ENCODE measurements at places on chromosomes 4 and X. TPM values are rescaled to one million over a fixed set of nuclear protein-coding genes. Genes with fewer than 3 reads are reported as not detected.

VSIG1 gene
- total RNA-seq: 0.21 TPM

OPRPN gene
- total RNA-seq: not detected

JAKMIP1 gene
- not detected for total RNA-seq

VEGFC gene
- 10.5 TPM for total RNA-seq

FHIP1A gene
- total RNA-seq: 0.84 TPM

SSX2B gene
- total RNA-seq: not detected

WDFY3 gene
- total RNA-seq: 9.0 TPM

FHL1 gene
- total RNA-seq: 25.5 TPM

IL9R gene
- total RNA-seq: 0.19 TPM

PABPC1L2A gene
- not detected for total RNA-seq

ZNF275 gene
- total RNA-seq: 5.3 TPM

BTK gene
- 0.20 TPM for total RNA-seq

AFP gene
- total RNA-seq: 0.91 TPM

PPP1R2C gene
- total RNA-seq: not detected

BTC gene
- 1.3 TPM for total RNA-seq

ESX1 gene
- total RNA-seq: 0.10 TPM

CNOT6L gene
- 8.4 TPM for total RNA-seq

SUPT20HL2 gene
- total RNA-seq: not detected

MTTP gene
- not detected for total RNA-seq

XAGE1B gene
- 189 TPM for total RNA-seq

MID2 gene
- total RNA-seq: 6.4 TPM

CFP gene
- total RNA-seq: 1.2 TPM

CLDN22 gene
- total RNA-seq: not detected

SPANXA2 gene
- not detected for total RNA-seq

FUNDC2 gene
- 123 TPM for total RNA-seq

RBMX2 gene
- total RNA-seq: 30.8 TPM

TSPAN7 gene
- 2.8 TPM for total RNA-seq

SLC49A3 gene
- total RNA-seq: 0.16 TPM

ARHGEF6 gene
- total RNA-seq: 0.09 TPM

PDCL2 gene
- total RNA-seq: not detected

CT45A5 gene
- total RNA-seq: not detected

ZAR1 gene
- total RNA-seq: 0.12 TPM

MAGIX gene
- 2.3 TPM for total RNA-seq

GRID2 gene
- total RNA-seq: not detected

HHIP gene
- 0.60 TPM for total RNA-seq

OTC gene
- total RNA-seq: not detected

GUCY1A1 gene
- total RNA-seq: not detected

PDE5A gene
- total RNA-seq: 0.36 TPM

DUSP9 gene
- 1.9 TPM for total RNA-seq

CPZ gene
- 0.17 TPM for total RNA-seq

PCDH7 gene
- total RNA-seq: 0.08 TPM

EXOC1L gene
- not detected for total RNA-seq

G6PD gene
- total RNA-seq: 1,294 TPM

GUCY1B1 gene
- 0.23 TPM for total RNA-seq

RBMXL3 gene
- total RNA-seq: not detected

SUPT20HL1 gene
- not detected for total RNA-seq

ZXDA gene
- 1.8 TPM for total RNA-seq

ADH7 gene
- not detected for total RNA-seq

CC2D2A gene
- total RNA-seq: 12.4 TPM

GPAT3 gene
- total RNA-seq: 31.2 TPM

CSN1S1 gene
- total RNA-seq: not detected
